ENCODE measurements at places on chromosomes 3 and 15.

- DNase-seq = no peak
Measured at GRCh38 chr15:75675579-75676404, 28.1 kb downstream of the SNX33 start.

- DNase-seq = no peak
Measured at GRCh38 chr15:36798366-36798765, 218.9 kb downstream of the CDIN1 start.

GRCh38 chr15:34038871-34039789, at the start of gene AVEN:
Gene AVEN (minus strand): TSS chr15:34039204. CDS start chr15:34039046, 158 bp downstream.
- no peak for DNase-seq

- DNase-seq = no peak
Measured at GRCh38 chr3:86046436-86047136, 944.4 kb downstream of the VGLL3 start.

DNA sequence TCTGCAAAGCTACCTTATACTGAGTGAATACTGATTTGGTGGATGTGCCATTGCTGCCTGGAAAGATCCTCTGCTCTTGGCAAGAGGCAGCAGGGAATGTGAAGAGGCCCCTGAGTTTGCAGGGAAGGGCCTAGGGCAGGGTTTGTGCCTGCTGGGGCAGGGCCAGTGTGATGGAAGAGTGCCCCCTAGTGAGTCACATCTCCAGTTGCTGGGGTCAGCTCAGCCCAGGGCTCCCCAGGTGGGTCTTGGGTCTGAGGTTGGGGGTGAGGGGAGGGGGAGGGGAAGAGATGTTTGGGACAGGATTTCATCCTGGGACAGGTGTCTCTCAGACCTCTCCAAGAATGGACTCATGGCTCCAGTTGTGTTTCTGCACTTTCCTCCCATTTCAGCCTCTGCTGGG, 4.1 kb upstream of the AMOTL2 start:
- DNase-seq = no peak
